ENCODE measurements at places on chromosomes 5 and 9.

DNA sequence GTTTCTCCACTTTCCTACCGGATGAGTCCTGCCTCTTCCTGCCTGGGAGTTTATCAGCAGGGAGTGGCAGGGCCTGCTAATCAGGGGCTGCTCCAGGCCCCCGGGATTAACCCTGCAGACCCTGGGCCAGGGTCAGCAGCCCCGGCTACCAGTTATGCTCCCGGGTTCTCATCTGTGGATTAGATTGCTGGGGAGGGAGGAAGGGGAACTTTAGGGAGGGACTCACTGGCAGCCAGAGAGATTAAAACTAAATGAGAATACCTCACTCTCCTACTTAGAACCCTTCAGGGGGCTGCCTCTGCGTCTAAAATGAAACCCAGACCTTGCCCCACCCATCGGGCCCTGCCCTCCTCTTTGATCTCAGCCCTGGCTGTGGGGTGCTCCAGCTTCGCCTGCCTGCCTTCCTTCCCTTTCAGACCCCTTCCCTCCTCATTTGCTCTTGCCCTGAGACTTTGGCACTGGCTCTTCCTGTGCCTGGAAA lies 130.5 kb upstream of the HAND1 start:
- DNase-seq, result no peak

GRCh38 chr5:114223866-114224265 lies 138.0 kb upstream of the KCNN2 start:
- DNase-seq, result peak; percentile 4

- DNase-seq, result peak; percentile 55
These were observed 848.5 kb upstream of the WWC1 start for GRCh38 chr5:167442922-167443321.

DNA sequence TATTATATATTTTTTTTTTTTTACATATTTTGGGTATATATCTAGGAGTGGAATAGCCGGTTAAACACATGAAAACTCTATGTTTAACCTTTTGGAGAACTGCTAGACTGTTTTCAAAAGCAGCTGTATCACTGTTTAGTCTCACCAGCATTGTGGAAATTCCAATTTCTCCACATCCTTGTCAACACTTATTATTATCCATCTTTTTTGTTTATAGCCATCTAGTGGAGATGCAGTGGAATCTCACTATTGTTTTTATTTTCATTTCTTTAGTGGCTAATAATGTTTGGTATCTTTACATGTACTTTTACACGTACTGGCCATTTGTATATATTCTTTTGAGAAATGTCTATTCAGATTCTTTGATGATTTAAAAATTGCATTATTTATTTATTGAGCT lies 22.7 kb upstream of the CCDC180 start:
- no peak for DNase-seq

DNA sequence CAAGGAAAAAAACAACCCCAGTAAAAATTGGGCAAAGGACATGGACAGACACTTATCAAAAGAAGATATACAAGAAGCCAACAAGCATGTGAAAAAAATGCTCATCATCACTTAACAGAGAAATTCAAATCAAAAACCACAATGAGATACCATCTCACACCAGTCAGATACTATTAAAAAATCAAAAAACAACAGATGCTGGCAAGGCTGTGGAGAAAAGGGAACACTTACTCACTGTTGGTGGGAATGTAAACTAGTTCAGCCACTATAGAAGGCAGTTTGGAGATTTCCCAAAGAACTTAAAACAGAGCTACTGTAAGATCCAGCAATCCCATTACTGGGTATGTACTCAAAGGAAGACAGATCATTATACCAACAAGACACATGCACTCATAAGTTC lies 157.4 kb downstream of the EDIL3 start:
- peak; percentile 64 for DNase-seq

DNA sequence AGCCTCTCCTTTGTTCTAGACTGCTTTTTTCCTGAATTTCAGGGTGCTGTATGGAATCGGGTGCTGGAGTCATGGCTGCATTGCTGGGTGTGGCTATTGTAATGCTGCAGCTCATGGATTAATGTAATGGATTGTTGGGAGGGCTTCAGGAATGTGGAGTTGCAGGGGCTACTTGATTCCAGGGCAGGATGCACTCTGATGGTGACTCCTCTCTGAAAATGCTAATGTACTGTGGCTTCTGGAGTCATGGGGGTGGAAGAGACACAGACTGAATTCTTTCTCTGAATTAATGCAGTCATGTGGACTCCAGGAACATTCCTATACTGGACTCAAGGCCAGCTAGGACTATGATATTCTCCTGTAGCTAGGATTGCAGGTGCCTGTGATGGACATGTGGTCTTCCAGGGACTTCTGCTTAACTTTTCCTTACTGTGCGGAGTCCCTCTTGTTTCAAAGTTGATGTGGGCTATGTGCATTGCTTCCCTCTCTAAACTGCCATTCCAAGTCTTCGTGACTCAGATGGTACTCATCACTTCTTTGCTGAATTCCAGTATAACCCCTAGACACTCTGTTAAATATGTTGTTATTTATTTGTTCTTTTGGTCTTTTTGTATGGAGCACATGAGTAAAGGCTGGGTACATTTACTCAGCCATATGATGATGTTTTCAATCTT lies 396.2 kb downstream of the KCTD16 start:
- peak; percentile 43 for DNase-seq

GRCh38 chr9:14670718-14671117 lies 22.5 kb downstream of the ZDHHC21 start:
- peak; percentile 28 for DNase-seq

GRCh38 chr5:55702598-55703345 lies 9.4 kb downstream of the SLC38A9 start:
- DNase-seq, result no peak

DNA sequence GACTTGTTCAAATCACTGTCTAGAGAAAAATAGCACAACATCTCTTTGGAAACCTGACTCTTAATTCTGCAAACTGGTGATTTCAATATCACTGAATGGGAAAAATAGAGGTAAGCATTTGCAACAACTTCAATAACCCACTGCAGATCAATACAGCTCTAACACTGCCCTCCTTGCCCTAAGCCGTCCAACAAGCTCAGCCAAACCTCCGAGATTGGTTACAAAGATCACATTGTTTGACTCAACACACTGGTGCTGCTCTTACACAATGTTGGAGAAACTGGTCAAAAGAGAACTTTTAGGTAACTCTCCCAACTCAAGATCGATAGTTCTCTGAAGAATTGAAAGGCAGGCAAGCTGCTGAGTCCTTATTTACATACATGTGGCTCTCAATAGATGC lies 150.4 kb downstream of the SPOCK1 start:
- DNase-seq, result no peak

- no peak for DNase-seq
These were observed 13.8 kb downstream of the NACC2 start for GRCh38 chr9:136081113-136081825.

- no peak for DNase-seq
These were observed 25.9 kb downstream of the CD14 start for GRCh38 chr5:140607031-140607430.
